ENCODE measurements at places on chromosomes 3 and 15.

- DNase-seq, result no peak
Measured at GRCh38 chr3:60575718-60576272, 675.5 kb downstream of the FHIT start.

DNA sequence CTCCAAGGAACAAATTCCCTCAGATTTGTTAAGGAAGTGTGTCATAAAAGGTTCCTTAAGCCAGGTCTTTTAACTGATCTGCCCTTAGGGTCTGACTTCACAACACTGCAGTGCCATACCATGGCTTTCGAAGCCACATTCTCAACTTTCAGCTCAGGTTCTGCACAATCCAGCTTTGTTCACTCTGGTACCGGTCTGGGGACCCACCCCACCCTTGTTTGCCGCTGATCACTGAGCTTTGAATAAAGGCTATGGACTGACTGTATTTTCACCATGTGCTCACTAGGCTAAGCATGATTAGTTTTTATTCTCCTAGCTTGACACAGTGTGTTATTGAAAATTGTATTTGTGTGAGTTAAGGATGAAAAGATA is 15.9 kb downstream of the SNX1 start:
- no peak for DNase-seq

DNA sequence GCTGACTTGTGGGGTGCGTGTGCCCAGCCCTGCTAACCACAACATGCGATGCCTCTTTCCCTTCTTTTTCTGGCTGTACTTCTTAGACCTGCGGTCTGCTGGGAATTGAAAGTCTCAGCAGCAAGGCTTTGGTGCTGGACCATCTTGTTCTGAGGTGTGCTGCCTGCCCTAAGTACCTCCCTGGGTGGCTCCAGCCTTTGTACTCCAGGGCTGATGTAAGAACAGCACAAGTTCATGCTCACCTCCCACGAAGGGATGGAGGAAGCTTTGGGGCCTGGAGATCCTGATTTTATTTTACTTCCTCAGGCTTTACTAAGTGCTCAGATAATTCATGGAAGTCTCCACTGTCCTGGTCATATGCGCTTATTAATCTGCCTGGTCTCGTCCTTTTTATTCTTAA is 28.9 kb downstream of the FAM43A start:
- no peak for DNase-seq

DNA sequence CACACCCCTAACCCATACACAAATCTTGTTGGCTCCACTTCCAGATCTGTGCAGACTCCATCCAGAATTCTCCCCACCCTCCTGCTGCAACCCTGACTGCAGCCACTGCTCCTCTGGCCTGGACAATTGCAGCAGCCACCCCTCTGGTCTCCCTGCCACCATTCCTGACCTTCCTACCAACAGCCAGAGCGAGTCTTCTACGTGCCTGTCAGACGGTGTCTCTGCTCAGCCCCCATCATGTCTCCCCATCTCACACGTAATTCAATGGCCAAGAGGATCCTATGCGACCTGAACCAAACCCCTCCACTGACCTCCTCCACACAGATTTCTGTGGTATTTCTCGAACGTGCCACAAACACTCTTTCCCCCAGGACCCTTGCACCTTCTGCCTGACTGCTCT is 103.3 kb downstream of the TPRA1 start:
- no peak for DNase-seq

GRCh38 chr3:172111163-172111562 is 71.8 kb downstream of the FNDC3B start:
- DNase-seq, result no peak

GRCh38 chr3:115233021-115233420 is 85.9 kb upstream of the ZBTB20 start:
- no peak for DNase-seq

GRCh38 chr3:149495581-149496125 is 21.2 kb downstream of the TM4SF4 start:
- no peak for DNase-seq

DNA sequence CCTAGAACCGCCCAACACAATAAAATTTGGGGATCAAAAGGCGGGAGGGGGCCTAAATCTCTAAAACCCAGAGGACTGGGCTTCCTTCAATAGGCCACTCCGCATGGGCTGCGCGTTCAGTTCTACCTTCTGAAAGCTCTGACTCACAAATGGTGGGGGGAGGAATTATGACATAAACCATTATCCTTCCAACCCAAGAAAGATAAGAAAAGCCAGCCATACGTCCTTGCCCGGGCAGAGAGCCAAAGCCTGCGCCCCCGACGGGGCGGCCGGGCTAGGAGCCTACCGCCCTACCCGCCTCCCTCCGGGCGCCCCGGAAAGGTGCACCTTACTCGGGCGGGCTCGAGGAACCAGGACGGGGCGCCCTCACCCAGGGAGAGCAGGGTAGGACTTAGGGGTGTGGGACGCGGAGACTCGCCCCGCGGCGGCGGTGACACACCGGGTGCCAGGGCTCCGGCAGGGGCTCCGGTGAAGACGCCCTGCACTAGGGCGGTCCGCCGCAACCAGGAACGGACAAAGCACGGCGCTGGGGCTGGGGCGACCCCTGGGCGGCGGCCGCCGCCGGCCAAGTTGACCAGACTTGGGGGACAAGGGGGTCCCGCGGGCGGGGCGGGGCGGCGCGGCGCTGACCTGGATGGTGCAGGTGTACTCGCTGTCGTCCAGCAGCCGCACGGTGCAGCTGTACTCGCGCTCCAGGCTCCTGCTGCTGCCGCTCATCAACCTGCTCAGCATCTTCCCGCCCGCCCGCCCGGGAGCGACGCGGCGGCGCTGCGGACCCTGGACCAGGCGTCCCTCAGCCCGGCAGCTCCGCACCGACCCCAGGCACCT is 534 bp downstream of the FRMD5 start:
- DNase-seq, result no peak

- no peak for DNase-seq
Measured at GRCh38 chr3:70821602-70822001, 509.2 kb upstream of the MDFIC2 start.

All from right hindlimb (tissue), 1 donor.